ENCODE measurements at places on chromosomes 13 and 19.

- no peak for DNase-seq
Measured at GRCh38 chr13:97904059-97904458, 49.4 kb upstream of the IPO5 start.

DNA sequence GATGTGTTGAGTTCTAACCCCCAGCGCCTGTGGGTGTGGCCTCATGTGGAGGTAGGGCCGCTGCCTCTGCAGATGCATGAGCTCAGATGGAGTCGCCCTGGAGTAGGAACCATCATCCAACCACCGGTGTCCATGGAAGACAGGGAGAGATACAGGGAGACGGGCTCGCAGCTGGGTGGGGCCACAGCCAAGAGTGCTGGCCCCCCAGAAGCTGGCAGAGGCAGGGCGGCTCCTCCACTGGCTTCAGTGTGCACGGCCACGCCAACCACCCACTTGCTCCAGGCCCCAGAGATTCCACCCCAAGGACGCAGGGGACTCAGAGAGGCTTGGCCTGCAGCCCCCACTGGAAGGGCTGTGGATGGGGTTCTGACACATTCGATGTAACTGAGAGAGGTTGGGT is 5.4 kb upstream of the MCF2L start:
- no peak for DNase-seq

DNA sequence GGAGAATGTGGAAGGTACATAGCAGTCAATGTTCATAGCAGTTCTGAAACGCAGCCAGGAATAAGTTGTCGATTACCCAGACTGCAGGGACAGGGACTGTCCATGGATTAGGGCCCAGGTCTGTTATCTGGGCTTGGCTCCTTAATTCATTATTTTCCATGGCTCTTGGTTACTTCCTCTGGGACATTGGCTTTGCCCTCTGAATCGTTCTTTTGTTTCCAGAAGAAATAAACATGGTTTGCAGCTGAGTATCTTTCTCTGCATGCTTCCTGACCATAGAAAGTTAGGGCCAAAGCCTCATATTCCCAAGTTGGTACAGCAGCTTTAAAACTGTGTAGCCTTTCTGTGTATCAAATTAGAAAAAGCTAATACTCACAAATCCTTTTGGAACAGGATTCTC is 121.7 kb upstream of the MAB21L1 start:
- no peak for DNase-seq

DNA sequence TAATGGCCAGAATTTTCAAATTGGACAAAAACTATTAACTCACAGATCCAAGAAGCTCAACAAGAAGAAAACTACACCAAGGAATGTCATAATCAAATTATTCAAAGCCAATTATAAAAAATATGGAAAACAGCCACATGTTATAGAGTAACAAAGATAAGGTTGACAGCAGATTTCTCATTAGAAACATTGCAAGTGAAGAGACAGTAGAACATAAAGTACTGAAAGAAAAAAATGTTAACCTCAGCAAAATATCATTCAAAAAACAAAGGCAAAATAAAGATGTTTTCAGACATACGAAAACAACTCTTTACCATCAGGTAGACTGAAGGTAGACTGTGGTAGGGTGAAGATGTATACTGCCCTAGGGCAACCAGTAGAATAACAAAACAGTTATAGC is 83.4 kb downstream of the KCNRG start:
- DNase-seq, result no peak

- DNase-seq, result no peak
Measured at GRCh38 chr13:24356270-24356669, 46.9 kb downstream of the C1QTNF9 start.

DNA sequence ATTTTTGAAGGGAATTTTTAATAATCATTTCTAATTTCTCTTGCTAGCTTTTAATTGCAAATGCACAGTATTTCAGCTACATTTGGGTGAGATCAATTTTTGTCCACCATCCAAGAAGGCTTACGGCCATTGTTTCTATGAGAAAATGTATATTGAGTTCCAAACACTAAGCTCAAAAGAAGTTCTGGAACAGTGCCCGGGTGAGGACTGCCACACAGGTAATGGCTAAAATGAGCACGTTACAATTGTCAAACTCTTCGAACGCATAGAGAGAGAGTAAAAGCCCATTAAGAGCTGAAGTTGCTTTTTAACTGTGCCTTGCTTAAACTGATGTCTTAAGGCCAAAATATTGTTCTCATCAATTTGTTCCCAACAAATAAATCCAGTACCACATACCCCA is 755.0 kb downstream of the DIAPH3 start:
- no peak for DNase-seq

DNA sequence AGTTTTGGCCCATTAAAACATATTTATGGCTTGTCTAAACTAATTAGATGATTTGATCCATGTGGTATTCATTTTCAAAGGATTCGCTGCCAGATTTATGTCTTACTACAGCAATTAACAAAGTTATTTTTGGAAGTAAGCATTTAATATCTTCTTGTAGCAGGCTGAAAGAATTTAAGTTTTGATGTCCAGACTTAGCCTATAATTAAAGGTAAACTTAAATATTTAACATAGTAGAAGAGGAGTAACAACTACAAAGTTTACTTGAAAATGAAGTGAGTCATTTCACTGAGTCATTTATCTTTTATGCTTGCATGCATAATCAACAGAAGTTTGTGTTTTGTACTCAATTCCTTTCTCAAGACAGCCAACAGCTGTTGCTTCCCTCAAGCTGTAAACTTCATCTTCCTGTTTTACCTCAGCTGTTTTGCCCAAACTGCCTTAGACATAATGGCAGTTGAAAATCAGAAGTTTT is 58.1 kb downstream of the EDNRB start:
- DNase-seq, result peak; percentile 20

GRCh38 chr19:3483226-3483628 is at the start of gene SMIM44:
Gene SMIM44 (minus strand): TSS chr19:3483441. CDS start chr19:3483403, 38 bp downstream.
- DNase-seq, result no peak

- DNase-seq, result peak; percentile 64
Measured at GRCh38 chr13:100721885-100722512, 47.4 kb upstream of the TMTC4 start.

DNA sequence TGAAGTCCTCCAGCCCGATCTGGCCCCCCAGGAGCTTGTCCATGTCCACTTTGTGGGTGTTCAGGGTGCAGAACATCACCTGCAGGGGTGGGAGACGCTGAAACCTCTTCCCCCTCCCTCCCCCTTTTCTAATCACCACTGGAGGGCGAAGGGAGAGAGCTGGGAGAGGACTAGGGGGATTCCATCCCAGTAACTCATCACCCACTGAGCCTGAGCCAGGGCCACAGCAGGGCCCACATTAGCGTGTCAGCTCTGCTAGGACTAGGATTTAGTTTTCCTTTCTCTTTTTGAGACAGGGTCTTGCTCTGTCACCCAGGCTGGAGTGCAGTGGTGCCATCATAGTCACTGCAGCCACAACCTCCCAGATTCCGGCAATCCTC is 5.5 kb upstream of the PTGER1 start:
- DNase-seq, result no peak

DNA sequence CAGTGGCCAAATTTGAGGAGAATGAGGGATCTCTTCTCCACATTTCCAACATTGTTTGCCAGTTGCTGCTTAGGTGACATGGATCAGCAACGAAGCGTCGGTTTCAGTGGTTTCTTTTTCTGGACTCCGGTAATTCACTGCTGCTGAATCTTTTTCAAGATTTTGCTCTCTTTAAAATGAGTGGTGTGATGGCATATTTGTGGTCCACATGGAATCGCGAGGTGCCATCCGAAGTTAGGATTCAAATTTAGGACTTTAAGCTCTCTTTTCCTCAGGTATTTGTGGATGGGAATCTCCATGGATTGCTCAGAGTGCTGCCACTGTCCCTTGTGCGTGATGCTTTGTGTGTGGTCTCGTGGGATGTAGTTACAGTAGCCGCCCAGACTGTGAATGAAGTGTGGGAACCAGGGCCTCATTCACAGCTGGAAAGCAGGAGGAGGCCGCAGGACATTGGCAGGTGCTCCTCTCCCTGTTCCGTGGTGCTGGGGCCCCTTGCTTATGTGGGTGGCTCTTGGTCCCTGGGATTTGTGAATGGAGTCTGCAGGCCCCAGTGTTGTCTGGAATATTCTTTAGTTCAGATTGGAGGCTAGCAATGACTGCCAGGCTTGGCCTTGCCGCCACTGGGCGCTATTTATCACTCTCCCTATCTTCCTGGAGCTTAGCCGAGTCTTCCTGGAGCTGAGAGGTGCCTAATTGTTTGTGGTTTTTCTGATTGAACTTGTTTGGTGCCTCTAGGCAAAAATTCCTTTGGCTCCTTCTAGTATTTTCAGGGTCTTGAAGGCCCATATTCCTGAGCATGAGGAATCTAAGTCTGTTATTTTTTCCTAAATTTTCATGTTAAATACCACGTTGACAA is 1.5 kb downstream of the ILF3 start:
- DNase-seq, result no peak

- no peak for DNase-seq
Measured at GRCh38 chr13:91719033-91719432, 320.6 kb downstream of the GPC5 start.
